ENCODE measurements at places on chromosomes 2 and 18.

DNA sequence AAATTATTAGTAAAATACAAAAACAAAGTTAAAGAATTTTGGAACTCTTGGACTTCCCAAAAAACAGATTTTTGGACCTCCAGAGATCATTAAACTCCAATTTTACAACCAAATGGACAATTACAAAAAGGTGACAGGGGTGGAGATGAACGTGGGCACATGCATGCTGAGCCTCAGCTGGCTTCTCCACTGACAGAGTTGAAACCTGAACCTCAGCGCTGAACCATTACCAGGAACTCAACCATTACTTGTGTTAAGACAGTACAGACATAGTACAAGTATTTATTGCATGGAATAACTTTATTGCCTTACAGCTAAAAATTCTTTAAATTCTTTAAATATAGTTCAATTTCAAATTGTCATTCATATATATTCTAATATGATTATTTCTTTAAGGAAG is 33.0 kb upstream of the KIDINS220 start:
- DNase-seq = no peak

- no peak for DNase-seq
Observed at GRCh38 chr2:164661349-164661748, 40.1 kb upstream of the GRB14 start.

DNA sequence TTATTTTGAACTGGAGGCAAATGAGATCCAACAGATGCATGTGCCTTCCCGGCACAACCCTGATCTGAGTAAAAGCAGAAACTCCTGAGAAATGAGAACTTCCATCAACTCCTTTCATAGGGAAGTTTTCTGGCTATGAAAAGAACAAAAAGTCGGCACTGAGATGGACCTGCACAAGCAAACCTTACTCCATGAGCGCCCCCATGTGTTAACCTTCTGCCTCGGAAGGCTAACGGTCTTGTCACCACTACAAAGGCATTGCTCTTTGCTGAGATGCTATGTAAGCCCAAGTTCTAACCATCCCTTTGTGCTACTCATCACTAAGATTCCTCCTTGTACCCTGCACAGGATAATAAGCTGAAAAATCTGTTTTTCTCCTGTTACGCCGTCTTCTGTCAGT is 57.3 kb upstream of the SULT1C3 start:
- DNase-seq = no peak

DNA sequence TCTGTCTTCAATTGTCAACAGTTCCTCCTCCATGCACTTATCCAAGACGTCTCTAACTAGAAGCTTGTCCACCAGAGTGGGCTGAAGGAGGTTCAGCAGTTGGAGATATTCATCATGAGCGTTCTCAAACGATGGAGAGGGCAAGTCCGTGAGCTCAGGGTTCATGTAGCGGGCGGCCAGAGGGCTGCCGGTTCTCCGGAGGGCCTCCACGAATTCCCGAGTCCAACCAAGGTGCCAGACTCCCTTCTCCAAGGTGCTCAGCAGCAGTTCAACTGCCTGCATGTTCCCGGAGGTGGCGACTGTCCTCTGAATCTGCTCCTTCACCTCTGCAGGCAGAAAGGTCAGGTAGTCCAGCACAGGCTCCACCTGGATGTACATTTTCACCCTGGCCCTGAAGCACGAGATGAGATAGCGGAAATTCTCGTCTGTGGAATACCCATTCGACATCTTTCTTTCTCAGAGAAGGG is 590 bp downstream of the IFIH1 start:
- peak; percentile 8 for DNase-seq

GRCh38 chr2:190418727-190419126 is 10.6 kb downstream of the MFSD6 start:
- no peak for DNase-seq

DNA sequence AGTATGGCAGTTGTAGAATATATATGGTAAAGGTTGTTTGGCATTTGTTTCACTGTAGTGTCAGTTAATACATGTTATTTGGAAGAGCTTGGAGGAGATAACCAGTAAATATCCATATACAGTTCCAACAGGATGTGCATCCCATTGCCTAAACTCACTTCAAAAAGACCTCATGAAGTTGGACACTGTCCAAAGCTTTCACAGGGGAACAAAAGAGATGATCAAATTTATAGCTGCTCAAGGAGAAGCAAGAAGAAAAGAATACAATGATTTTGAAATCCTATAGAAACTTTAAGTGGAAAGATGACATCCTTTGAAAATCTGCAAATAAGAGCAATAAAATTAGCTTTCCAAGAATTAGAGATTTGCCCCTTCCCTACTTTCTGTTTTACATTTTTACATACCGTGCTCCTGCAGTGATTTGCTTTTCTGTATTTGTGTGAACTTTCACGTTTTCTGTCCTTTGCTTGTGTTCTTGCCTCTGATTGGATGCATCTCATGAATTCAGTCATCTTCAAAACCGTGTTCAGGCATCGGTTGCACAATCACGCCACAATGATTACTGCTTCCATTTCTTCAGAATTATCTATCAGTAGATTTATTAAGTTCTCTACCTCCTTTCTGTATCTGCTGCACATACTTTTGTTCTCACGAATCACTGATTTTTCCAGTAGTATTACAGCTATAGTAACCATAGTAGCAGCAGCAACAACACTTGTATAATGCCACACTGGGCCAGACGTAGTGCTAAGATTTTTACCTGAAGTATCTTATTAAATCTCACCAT is 83.8 kb downstream of the PARD3B start:
- no peak for DNase-seq

GRCh38 chr2:129709956-129710598 is 269.4 kb upstream of the RAB6C start:
- no peak for DNase-seq

GRCh38 chr2:183267148-183267827 is 143.0 kb downstream of the NUP35 start:
- DNase-seq = no peak

GRCh38 chr2:66462501-66462825 is 27.5 kb downstream of the MEIS1 start:
- no peak for DNase-seq

DNA sequence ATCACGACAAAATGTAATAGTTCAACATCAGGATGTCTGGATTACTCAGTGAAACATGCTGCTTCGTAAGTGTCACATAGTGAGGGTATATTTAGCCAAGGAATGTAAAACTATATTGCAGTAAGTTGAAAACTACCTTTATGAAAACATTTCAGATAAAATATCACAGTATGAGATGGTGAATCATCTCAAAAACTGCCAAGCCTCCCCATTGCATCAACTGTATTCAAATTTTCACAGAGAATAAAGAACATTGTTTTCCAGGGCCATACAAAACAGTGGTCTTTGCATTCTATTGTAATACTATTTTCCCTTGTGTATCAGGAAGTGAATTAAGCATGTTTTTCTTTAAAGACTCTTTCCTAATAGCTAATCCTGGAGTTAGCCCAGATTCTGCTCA is 47.6 kb upstream of the MSTN start:
- DNase-seq = no peak

GRCh38 chr2:49111456-49111855 is 42.9 kb downstream of the FSHR start:
- no peak for DNase-seq

GRCh38 chr2:207951734-207952470 is 73.4 kb downstream of the PLEKHM3 start:
- no peak for DNase-seq

- DNase-seq = no peak
Observed at GRCh38 chr2:88377641-88377991, 74.9 kb downstream of the FOXI3 start.

- DNase-seq = no peak
Observed at GRCh38 chr2:31238906-31239592, 5.1 kb downstream of the EHD3 start.

- peak; percentile 82 for DNase-seq
Observed at GRCh38 chr2:86038291-86039081, 67.2 kb downstream of the POLR1A start.

DNA sequence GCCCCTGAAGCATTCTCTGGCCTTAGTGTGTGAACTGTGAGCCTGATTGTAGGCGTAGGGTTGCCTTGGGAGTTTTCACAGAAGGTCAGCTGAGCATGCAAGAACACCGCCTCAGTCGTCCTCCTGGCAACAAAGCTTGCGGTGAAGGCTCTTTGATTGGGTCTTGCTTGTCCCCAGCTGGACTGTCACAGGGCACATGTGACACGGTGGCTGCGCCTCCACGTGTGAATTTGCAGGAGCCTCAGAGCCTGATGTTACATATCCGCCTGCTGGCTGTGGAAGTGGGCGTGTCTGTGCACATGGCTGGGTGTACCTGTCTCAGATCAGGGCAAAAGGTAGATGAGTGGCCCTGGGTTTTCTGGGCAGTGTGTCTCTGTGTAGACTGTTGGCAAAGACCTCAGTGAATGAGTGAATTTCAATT is 228.7 kb downstream of the HAUS1 start:
- no peak for DNase-seq

- DNase-seq = no peak
Observed at GRCh38 chr18:60663060-60663989, 290.8 kb upstream of the MC4R start.

GRCh38 chr2:47907039-47907781 is 912 bp upstream of the FBXO11 start:
- peak; percentile 17 for DNase-seq

- DNase-seq = no peak
Observed at GRCh38 chr2:161307676-161308075, 549 bp upstream of the PSMD14 start.

DNA sequence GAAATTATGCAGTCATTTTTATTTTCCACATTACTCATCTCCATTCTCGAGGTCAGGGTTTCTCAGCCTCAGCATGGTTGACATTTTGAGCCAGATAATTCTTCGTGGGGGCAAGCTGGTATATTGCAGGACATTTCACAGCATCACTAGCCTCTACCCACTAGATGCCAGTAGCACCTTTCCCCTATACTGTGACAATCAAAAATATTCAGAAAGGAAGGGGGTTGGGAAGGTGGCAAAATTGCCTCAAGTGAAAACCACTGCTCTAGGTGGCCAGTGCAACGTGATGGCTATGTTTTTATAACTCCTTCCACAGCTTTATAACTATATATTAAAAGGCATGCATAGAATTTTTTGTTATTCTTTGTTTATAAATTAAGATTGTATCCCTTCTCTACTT is 294.5 kb downstream of the CNTNAP5 start:
- DNase-seq = no peak

DNA sequence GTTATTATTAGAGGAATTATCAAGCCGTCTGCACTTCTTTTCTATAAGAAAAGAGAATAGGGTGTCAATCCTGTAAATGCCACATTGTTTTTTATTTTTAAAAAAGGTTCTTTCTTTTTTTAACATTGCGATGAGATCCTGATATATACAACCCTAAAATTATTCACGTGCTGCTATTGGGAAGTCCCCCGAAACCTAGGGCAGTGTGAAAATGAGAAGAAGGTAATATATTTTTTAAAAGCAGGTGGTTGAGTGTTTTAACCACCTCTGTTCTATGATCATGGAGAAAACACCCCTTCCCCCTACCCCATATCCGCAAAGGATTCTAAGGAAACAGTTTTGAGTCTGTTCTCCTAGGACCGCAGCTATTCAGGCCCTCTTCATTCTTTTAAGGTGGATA is 94.5 kb upstream of the KLHL14 start:
- no peak for DNase-seq

GRCh38 chr18:7772951-7773350 is 205.8 kb downstream of the PTPRM start:
- no peak for DNase-seq

DNA sequence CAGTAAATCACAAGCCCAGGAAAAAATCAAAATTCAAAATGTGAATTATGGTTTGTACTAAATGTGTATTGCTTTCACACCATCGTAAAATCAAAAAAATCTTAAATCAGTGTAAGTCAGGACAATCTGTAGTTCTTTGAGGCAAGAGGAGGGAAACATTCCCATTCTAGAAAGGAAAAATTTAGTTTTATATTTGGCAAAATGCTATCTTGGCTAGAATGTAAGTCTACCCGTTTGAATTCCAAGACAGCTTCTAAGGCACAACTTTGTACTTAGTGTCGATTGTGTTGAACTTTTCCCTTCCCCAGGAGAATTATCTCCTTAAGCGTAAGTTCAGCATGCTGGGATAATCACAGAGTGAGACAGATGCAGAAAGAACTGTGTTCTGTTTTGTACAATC is 638.2 kb upstream of the LRRTM1 start:
- DNase-seq = no peak

- DNase-seq = no peak
Observed at GRCh38 chr2:106085181-106085940, 108.7 kb downstream of the UXS1 start.

DNA sequence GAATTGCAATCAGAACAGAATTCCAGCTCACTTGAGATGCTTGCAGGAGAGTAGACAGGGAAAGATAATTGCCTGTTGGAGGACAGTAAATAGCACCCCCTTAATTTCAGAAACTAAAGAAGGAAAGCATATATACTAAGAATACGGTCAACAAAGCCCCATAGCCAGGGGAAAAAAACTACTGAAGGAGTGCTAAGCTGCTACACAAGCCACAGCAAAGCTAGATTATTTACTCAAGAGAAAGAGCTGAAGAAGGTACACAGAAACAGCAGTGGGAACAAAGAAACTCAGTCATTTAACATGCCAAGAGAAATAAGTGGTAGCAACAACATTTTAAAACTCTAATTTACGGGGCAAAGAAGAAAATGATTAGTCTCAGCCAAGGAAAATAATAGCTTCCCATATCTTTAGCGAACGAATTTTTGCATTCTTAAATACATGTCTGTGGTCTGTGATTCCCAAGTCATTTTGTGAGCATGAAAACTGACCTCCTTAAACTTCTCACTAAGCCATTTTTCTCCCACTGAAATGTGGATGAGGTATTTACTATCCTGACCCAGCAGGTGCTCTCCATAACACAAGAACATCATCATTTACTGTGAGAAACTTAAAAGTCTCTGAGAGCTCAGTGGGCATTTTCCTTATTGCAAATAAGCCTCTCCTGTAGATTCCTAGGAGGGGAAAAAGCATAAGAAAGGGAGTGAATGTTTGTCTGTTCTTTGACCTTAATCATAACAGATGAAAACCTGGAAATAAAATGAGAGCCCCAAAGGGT is 196.0 kb downstream of the PAX3 start:
- no peak for DNase-seq

GRCh38 chr2:55003706-55004639 is 46.3 kb downstream of the RTN4 start:
- no peak for DNase-seq

Data from effector memory CD4-positive, alpha-beta T cell (primary cell).